ENCODE measurements at places on chromosomes 1 and 21.

DNA sequence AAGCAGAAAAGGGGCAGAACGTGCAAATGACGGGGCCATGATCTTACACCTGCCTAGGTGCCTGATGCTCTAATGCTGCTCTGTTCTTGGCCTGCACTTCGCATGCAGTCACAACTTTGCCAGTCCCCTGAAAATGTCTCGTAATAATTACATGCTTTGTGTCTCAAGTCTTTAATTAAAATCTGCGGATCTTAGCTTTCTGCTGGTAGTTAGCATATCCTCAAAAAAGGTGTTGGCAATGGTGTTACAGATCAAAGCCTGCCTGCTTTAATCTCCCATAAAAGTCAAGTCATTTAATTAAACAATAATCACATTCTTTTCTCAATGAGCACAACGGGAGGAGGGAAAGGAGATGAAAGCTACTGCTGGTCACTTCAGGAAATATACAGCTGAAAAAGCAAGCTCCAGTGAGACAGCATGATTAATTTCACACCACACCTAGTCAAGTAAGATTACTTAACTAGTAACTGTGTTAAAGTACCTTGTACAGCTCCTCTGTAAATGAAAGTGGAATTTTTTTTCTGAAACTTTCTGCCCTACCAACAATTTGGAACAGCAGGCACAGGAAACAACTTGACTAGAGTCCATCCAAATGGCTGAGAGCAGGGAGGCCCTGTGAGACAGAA lies 45.8 kb downstream of the STX6 start:
- no peak for DNase-seq

DNA sequence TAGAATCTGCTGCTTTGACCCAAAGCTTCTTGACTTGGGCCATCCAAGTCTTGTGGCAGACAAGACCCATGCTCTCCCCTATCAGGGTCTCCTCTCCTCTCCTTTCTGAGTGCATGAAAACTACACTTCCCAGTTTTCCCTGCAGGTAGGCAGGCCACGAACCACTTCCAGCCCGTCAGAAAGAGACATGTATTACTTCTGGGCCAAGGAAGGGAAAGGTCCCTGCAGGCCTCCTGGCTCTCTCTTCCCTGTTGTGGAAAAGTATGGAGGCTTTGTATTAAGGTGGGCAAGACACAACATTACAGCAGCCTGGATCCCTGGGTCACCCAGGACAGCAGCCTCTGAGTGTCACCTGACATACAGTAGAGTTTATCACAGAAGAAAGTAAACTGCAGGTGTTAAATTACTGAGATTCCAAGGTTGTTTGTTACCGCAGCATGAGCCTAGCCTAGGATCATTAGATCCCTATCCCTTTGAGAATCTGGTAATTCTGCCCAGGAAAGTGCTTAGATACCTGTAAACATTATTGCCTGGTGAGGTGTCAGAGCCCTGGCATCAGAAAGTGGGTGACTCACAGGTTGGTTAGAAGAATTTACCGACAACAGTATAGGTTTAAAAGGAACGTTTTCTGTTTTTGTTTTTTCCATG lies 717.3 kb downstream of the MATN1 start:
- no peak for DNase-seq

DNA sequence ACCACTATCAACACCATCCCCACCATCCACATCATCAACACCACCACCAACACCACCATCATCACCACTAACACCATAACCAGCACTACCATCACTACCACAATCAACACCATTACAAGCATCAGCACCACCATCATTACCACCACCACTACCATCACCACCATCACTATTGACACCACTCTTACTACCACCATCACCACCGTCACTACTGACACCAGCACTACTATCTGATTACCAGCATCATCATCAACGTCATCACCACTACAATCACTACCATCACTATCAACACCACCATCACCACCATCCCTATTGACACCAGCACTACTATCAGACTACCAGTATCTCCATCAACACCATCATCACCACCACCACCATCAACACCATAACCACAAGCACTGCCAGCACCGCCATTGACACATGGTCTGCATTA lies 106.1 kb upstream of the RUNX3 start:
- DNase-seq: no peak

GRCh38 chr1:109248444-109248796 lies 919 bp upstream of the CELSR2 start:
- DNase-seq: no peak

DNA sequence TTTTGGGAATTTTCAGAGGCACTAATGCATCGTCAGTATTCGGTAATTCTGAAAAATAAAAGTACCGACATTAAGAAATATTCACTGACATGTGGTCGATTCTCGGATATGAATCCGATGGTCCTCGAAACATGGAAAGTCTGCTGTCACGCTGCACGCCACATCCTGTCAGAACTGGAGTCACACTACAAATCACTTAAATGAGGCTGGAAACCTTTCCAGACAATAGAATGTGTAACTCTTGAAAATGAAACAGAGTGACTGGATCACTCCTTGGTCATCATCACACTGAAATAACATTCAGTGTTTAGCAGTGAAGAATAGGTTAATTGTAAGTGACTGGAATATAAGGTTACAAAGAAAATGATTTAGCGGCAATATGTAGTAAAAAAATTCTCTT lies 620.1 kb upstream of the ADAMTS5 start:
- peak; percentile 40 for DNase-seq
